Mesenchymal stem cell (in vitro differentiated cells and primary cell): ENCODE measurements at places on chromosomes 16 and 17.

DNA sequence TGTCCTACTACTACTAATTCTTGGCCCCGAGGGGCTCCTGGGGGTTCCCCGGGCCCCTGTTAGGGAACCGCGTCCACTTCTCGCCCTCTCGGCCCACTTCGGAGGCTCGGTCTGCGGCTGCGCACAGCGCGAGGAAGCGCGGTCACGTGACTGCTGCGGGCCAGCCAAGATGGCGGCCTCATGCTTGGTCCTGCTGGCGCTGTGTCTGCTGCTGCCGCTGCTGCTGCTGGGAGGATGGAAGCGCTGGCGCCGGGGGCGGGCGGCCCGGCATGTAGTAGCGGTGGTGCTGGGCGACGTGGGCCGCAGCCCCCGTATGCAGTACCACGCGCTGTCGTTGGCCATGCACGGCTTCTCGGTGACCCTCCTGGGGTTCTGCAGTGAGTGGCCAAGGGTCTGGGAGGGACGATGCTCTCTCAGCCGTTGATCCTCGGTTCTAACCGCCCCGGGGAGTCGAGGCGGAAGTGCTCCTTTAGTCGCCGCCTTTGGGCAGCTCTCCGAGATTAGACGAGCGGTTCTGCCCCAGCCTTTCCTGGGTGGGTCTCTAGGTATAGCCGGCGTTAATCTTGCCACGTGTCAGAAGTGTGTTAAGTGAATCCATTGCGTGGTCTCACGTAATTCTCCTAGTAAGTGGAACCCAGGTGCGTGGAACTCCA lies at the start of gene ALG1:
Gene ALG1, plus strand, starts transcription at position 163 of the 653 bp plus-strand sequence. Its CDS starts 7 bp downstream, at position 170.
- DNase-seq: peak; percentile 87

DNA sequence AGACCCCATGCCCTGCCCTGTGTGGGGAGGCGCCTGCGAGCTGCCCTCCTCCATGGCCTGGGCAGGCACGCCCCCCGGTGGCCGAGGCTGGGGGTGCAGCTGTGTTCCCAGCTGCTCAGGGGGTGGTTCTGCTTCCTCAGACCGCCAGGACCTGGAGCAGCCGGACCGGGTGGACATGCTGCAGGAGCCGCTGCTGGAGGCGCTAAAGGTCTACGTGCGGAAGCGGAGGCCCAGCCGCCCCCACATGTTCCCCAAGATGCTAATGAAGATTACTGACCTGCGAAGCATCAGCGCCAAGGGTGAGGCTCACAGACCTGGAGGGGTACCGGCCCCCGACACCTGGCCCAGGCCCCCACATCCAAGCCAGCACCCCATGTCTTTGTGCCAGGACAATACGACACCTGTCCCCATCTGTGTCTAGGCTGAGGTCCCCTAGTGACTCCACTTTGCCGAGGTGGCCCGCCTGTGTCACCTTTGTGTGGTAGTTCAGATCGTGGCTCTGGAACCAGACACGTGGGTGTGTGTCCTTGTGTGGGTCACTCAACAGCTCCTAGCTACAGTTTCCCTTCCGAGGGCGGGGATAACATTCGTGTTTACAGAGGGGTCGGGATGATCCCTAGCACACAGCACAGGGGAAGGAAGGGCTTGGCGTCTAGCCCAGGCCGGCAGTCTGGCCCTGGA lies 9.3 kb downstream of the GJD3 start:
- DNase-seq: peak; percentile 68

GRCh38 chr17:16472539-16472938 lies 19.5 kb downstream of the LRRC75A start:
- DNase-seq: no peak

DNA sequence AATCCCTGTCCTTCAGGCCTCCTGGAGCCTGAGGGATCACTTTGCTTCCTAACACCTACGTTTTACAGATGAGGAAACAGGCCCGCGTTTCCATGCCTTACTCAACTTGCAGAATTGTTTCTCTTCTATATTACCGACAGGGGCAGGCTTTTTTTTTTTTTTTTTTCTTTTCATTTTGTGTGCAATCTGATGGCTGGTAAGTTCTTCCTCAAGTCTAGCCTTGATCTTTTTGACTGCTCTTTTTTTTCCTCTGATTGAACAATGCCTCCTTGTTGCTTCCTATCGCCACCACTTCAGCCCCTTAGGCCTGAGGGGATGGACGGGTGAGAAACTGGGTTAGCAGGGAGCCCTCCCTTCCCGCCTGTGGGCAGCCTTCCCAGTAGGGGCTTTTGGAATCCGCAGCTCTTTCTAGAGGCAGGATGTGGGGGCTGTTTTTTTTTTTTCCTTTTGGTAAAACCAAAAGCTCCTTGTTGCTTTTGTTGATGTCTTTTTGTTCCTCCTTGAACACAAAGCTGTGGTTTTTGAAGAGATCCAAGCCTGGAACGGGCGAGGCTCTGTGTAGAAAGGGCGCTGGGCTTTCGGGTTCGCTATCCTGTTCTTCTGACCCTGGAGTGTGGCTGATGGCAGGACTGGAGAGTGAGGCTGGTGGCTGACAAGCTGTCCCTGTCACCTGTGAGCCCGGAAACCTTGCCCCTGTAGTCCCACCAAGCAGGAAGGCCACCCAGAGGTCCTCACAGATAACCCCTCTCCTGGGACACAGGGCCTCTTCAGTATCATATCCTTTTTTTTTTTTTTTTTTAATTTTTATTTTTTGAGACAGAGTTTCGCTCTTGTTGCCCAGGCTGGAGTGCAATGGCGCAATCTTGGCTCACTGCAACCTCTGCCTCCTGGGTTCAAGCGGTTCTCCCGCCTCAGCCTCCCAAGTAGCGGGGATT lies 14.0 kb downstream of the LASP1 start:
- no peak for DNase-seq

DNA sequence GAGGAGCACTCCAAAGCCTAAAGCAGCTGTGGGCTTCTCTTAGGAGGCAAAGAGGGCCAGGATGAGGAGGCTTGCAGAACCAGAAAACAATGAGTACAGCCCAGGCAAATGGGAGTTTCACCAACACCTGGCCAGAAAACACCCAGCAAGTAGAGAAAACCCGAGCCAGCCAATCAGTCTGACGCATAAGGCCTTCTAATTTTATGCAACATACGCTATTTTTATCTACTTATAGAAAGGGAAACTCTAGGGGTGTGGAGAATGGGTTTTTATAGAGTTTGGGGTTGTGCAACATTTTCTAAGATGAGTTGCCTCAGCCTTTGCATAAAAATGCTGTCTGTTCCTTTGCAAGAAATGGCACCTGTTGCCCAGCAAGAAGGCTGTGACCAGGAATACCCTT lies 529.0 kb upstream of the CDH5 start:
- DNase-seq: no peak

- no peak for DNase-seq
Measured at GRCh38 chr17:63676584-63676983, 23.3 kb downstream of the LIMD2 start.

DNA sequence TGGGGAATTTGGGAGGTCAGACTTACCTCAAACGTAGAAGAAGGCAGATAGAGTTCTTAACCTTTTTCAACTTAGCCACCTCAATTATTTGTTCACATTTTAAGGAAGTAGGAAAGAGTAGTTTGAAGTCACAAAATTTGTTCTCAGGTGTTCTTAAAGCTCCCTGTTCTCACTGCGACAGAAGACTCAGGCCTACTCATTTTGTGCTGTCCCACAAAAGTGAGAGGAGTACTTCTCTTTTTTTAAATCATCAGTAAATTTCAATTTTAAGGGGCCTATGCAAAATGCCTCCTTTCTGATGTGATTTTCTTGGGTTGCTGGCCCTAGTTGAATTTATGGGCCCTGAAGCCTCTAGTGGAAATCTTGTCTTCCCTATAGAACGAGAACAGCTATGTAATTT lies 133.4 kb downstream of the MAP2K6 start:
- no peak for DNase-seq

GRCh38 chr16:57865746-57866528 lies 63.6 kb upstream of the KIFC3 start:
- DNase-seq: no peak

DNA sequence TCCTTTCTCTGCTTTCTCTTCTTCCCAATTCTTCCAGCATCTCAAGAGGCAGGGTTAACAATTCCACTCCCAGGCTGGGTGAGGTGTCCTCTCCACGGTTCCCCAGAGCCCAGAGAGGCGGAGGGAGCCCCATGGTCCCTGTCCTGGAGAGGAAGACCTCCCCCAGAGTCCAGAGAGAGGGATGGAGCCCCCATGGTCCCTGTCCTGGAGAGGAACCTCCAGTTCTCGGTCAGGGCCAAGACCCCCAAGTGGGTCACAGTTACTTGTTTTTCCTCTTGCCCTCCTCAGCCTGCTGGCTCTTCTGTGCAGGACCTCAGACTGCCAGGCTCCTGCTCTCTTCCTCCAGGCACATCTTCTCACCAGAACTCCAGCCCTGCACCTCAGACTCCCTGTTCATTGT lies 135.2 kb downstream of the RPTOR start:
- DNase-seq: peak; percentile 28

DNA sequence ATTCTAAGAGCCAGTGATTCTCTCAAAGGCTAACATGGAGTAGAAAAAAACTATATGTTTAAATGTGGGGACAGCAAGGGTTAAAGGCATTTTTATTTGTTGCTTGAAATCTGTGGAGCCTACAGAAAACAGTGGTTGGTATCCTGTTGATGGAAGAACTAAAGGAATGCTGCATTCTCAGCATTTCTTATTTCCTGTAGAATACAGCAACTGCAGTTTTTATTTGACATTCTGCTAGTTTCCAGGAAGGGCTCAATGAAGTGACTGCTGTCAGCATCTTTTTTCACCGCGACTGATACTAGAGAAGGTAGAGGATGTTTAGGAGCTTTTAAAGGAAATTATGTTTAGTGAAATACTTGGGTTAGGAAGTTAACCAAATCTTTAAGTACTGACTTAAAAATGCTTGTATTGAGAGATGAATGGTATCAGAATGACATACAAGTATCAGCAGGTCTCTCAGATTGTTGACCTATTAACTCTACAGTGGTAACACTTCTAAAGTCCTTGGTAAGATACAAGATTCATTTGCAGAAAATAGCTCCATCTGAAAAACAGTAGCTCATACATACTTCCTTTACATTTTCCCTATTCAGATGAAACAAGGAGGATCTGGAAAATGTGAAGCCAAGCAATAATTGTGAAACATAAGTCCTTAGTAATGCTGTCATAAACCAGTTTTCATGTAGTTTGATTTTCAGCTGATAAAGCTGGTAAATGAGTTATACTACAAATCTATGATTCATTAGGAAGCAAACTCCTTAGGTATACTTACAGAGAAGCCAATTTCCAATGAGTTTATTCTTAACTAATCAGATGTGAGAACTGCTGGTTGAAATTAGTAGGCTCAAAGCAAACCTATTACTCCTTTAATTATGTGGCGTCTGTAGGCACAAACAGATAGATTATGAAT lies 15.2 kb downstream of the CLTC start:
- DNase-seq: peak; percentile 42

DNA sequence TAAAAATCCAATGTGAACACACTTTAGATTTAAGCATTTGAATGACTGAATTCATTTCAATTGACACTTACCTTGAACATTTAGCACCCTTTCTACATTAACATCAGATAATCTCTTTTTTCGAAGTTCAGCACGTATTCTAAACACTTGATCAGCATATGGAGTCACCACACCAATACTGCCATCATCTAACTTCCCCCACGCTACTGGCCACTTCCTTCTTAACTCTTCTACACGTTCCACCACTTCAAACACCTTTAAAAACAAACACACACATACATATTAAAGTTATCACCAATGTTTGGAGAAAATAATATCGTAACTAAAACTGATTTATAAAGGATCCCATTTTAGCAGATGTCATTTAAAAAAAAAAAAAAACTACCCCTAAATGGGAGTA lies 93.5 kb downstream of the CACNG1 start:
- DNase-seq: no peak

- DNase-seq: no peak
Measured at GRCh38 chr17:38601539-38602351, 4.0 kb downstream of the SRCIN1 start.

GRCh38 chr17:29936724-29937123 lies 4.7 kb upstream of the EFCAB5 start:
- no peak for DNase-seq

GRCh38 chr16:56632848-56633365 lies 448 bp downstream of the MT1M start:
- DNase-seq: no peak

GRCh38 chr17:77830816-77831473 lies 127.6 kb upstream of the TNRC6C start:
- no peak for DNase-seq

- DNase-seq: no peak
Measured at GRCh38 chr16:89434490-89434889, 55.9 kb downstream of the ANKRD11 start.

- peak; percentile 41 for DNase-seq
Measured at GRCh38 chr16:30740364-30741251, 7.6 kb upstream of the PHKG2 start.

GRCh38 chr16:30961384-30961783 lies 3.8 kb downstream of the SETD1A start:
- DNase-seq: no peak

DNA sequence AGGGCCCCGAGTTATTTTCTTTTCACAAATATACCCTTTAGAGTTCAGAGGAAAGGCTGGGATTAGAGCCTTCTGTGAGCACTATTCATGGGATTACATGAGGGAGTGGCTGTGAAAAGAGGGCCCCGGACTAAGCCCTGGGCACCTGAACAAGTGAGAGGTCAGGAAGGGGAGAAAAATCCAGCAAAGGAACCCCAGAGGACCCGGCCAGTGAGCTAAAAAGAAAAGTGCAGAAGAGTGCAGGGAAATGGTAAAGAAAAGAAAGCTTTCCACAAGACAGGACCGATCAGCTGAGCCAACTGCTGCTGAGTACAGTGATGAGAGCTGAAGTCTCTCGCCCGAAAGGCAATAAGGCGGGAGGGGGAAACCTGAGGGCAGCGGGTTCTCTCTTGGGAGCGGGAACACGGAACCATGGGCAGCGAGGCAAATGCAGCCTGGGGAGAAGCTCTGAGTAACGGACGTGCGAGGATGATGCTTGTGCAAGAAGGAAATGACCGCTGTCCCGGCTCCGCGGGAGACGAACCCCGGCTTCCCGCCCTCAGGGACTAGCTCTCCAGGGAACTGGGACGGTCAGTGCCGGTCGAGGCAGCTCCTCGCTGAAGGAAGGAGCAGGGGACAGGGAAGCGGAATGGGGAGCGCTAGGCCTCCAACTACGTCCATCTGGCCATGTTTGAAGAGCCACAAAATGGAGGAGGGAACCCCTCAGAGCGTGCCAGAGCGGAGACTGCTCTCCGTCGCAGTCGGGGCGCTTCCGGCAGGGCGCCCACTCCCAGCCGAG lies 665 bp upstream of the ALDH3A2 start:
- DNase-seq: peak; percentile 79

GRCh38 chr16:53159781-53160436 lies 105.1 kb downstream of the CHD9 start:
- DNase-seq: peak; percentile 75

DNA sequence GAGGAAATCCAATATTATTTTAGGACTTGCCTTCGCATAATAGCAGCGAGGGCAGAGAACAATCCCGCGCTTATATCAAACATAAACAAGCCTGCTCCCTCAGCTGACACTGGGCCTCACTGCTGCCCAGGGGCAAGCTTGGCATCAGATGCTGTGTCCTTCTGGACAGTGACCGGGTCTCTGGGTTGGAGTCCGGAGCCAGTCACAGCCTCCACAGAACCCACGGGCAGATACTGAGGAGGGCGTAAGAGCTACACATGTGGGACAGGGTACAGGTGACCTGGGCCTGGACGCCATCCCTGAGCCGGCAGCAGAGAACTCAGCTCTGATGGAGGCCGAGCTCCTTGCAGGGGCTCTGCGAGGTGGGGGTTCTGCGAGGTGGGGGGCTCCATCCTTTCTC lies 14.7 kb upstream of the ZNF469 start:
- DNase-seq: no peak

- no peak for DNase-seq
Measured at GRCh38 chr16:50812046-50812445, 70.2 kb downstream of the CYLD start.
